Stimulated activated CD8-positive, alpha-beta memory T cell treated with anti-CD3 and anti-CD28 coated beads, Interleukin-4, amount 100 ng/mL, for 4 hours (primary cell): ENCODE measurements at places on chromosomes 4 and X.

- no peak for DNase-seq
These were observed 372.6 kb downstream of the FBXO8 start for GRCh38 chr4:173910891-173911290.

- DNase-seq: no peak
These were observed 119.0 kb downstream of the NKX6-1 start for GRCh38 chr4:84379917-84380641.

- DNase-seq: no peak
These were observed 31.2 kb downstream of the N4BP2 start for GRCh38 chr4:40087799-40088366.

DNA sequence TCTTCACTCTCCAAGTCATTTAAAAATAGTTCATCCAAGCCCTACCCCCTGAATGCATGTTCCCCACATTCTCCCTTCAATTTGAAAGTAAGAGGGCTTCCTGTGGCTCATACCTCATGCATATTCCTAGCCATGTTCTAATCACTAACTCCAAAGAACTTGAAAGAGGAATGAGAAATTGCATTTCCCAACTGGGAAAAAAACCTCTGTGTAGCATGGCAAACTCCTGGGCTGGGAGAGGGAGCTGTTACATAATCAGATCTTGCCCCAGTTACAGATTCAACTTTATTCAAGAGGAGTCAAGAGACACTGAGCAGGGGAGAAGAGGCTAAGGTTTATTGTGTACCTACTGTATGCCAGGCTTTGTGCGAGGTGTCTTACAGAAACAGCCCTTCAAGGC is 90.2 kb downstream of the SLC2A9 start:
- DNase-seq: no peak

DNA sequence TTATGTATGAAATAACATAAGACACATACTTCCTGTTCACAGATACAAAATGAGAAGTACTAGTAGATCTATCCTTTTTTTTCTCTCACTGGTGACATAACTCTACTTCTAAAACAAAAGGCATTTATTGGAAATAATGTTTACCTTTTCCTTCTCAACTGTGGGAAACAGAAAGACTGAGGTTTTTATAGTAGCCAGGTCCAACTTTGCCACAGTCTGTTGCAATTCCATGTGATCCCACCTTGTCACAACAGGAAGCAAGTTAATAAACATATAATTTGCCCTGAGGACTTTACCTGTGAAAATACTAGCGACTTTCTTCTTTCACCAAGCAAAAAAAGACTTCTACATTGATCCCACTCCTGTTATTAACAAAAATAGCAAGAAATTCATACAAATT is 475.8 kb downstream of the PDGFC start:
- no peak for DNase-seq

DNA sequence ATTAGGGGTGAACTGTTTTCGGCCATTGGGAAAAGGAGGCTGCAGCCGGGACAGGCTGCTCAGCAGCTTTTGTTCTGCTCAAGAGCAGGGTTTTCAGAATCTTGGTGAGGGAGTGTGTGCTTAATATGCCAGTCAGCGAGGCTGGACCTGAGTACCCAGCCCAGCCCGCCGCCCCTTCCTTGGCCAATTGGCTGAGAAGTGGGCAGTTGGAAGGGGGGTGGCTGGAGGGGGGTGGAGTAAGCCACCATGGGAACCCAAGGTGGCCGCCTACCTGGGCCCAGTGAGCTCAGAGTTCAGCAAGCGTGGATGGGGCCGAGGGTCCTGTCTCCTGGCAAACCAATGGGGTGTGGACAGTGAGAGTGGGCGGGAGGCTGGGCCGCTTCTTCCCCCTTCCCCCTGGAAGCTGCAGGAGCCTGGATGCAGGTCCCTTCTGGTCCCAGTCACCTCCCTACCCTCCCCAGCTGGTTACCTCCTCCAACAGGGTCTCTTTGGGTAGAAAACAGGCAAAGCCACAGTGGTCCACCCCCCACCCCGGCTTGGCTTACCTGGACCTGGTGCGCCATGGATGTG is 52.5 kb downstream of the SORCS2 start:
- DNase-seq: no peak

GRCh38 chr4:164997941-164998340 is 20.5 kb upstream of the TRIM61 start:
- DNase-seq: no peak

GRCh38 chrX:7927259-7928167 is at the start of gene PNPLA4:
Gene PNPLA4, minus strand, starts transcription at chrX:7927413. Its CDS starts 1,294 bp downstream, at chrX:7926119.
- DNase-seq: peak; percentile 73

GRCh38 chrX:68881911-68882310 is 53.1 kb downstream of the EFNB1 start:
- DNase-seq: no peak

GRCh38 chrX:69968950-69969349 is 80.8 kb downstream of the AWAT2 start:
- no peak for DNase-seq
